Activated CD4-positive, alpha-beta T cell treated with anti-CD3 and anti-CD28 coated beads for 36 hours (primary cell): ENCODE measurements at places on chromosomes 12 and 14. TPM values are rescaled to one million over a fixed set of nuclear protein-coding genes. Genes with fewer than 3 reads are reported as not detected.

- no peaks in the 10 kb centered on the region for H3K36me3 ChIP-seq
- H3K4me1 ChIP-seq: no peaks in the 10 kb centered on the region
- H3K4me3 ChIP-seq: no peak overlapping the region
- H3K27me3 ChIP-seq: no peaks in the 10 kb centered on the region
- DNase-seq: no peak
- H3K27ac ChIP-seq: no peak overlapping the region
Observed at GRCh38 chr12:52535574-52535973, 15.4 kb upstream of the KRT5 start.

Gene SMIM41
- not detected for total RNA-seq

GRCh38 chr14:41663473-41663850 lies 56.8 kb downstream of the LRFN5 start:
- H3K27me3 ChIP-seq: no peaks in the 10 kb centered on the region
- no peak overlapping the region for H3K27ac ChIP-seq
- no peak for DNase-seq
- no peaks in the 10 kb centered on the region for H3K36me3 ChIP-seq
- H3K4me1 ChIP-seq: no peaks in the 10 kb centered on the region

GRCh38 chr12:61043838-61044237 lies 1216.4 kb upstream of the USP15 start:
- no peak overlapping the region for H3K27ac ChIP-seq
- H3K27me3 ChIP-seq: no peaks in the 10 kb centered on the region
- H3K4me3 ChIP-seq: no peak overlapping the region
- no peaks in the 10 kb centered on the region for H3K4me1 ChIP-seq
- H3K36me3 ChIP-seq: no peaks in the 10 kb centered on the region

- DNase-seq: no peak
- H3K4me3 ChIP-seq: no peak overlapping the region
- H3K27ac ChIP-seq: no peak overlapping the region
- H3K4me1 ChIP-seq: peaks cover 3% of the 10 kb centered on the region
- no peaks in the 10 kb centered on the region for H3K36me3 ChIP-seq
Observed at GRCh38 chr14:103086771-103087342, 2.8 kb downstream of the LBHD2 start.

Gene CCDC88C
- total RNA-seq: 73.7 TPM

Gene OTX2
- not detected for total RNA-seq

DNA sequence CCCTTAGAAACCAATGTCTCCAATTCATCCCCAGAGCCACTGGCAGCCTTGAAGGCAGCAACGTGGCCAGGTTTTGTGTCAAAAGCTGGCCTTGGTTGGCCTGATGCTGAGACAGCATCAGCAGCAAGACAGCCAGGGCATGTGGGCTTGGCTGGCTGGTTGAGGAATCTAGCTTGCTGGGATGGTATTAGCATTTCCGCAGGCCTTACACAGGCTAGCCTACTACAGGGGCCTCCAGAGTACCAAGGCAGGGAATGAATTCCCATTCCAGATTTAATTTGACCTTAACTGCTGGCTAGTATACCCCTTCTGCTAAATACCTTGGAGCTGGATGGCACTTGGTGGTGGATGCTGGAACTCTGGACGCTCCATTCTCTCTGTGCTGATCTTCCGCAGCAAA lies 15.8 kb downstream of the NGDN start:
- H3K4me1 ChIP-seq: no peaks in the 10 kb centered on the region
- H3K27ac ChIP-seq: no peak overlapping the region
- H3K27me3 ChIP-seq: no peaks in the 10 kb centered on the region
- DNase-seq: no peak

- peak overlapping the region; percentile 17 for H3K4me3 ChIP-seq
- H3K36me3 ChIP-seq: peaks cover 4% of the 10 kb centered on the region
- DNase-seq: no peak
- H3K27me3 ChIP-seq: no peaks in the 10 kb centered on the region
- peak overlapping the region; percentile 39 for H3K27ac ChIP-seq
Observed at GRCh38 chr12:67826946-67827720, 162.1 kb upstream of the IFNG-AS1 start.

DNA sequence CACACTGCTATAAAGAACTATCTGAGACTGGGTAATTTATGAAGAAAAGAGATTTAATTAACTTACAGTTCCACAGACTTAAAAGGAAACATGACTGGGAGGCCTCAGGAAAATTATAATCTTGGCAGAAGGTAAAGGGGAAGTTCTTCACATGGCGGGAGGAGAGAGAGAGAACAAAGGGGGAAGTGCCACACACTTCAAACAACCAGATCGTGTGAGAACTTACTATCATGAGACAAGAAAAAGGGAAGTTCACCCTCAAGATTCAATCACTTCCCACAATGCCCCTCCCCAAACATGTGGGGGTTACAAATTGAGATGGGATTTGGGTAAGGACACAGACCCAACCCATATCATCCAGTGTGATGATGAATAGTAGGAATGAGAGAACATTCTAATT lies 366.5 kb downstream of the LRFN5 start:
- no peak overlapping the region for H3K4me3 ChIP-seq
- H3K27me3 ChIP-seq: no peaks in the 10 kb centered on the region
- no peak for DNase-seq

GRCh38 chr12:79069009-79069408 lies 204.4 kb downstream of the SYT1 start:
- H3K36me3 ChIP-seq: no peaks in the 10 kb centered on the region
- no peak overlapping the region for H3K27ac ChIP-seq
- no peak overlapping the region for H3K4me3 ChIP-seq
- H3K27me3 ChIP-seq: no peaks in the 10 kb centered on the region

DNA sequence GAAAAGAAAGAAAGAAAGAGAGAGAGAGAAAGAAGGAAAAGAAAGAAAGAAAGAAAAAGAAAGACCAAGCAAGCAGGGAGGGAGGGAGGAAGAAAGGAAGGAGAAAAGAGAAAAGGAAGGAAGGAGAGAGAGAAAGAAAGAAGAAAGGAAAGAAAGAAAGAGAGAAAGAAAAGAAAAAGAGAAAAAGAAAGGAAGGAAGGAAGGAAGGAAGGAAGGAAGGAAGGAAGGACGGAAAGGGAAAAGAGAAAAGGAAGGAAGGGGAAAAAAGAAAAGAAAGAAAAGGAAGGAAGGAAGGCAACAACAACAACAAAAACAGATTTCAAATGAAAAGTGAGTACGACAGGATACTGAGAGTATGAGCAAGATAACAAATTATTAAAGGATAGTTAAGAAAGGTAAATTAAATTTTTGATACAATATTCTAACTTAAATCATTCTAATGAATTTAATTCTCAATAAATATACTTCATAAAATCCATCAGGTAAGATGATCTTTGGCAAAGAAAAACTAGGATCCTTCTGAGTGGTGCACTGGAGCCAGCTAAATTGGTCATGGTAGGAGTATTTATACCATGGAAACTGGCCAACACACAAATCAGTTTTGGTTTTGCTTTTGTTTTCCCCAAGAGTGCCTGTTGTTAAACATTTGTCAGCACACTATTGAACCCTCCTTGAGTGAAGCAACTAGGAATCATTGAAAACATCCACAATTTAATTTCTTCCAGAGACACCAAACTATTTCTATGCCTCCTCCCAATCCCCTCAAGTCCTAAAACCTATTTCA lies 56.1 kb upstream of the DYRK2 start:
- DNase-seq: peak; percentile 7
- no peaks in the 10 kb centered on the region for H3K27me3 ChIP-seq
- H3K27ac ChIP-seq: peak overlapping the region; percentile 66
- no peaks in the 10 kb centered on the region for H3K36me3 ChIP-seq
- peaks cover 47% of the 10 kb centered on the region for H3K4me1 ChIP-seq

DNA sequence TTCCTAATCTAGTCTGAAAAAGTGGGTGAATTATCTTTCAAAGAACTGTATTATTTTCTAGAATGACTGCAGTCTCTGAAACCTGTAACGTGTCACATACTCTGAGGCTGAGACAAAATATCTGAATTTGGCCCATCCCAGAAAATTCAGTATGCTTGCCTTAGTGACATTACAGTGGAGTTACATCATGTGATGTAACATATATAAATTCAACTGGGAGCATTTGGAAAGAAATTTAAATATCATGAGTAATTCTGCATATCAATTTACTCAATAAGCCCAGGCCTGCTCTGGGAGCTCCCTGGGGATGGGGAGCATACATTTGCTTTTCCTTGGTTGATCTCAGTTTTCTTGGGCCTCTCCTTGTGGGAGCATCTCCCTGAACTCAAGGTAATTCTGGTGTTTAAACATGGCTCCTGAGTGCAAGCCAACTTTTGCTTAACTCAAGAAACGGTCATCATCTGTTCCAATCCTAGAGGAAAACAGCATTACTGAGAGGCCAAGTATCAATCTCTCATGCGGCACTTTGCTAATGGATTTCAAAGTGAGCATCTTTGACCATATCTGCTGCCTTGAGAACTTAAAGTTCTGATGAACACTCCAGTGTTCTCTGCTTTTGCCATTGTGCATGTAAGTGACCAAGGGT lies 54.4 kb downstream of the AKAP6 start:
- peaks cover 9% of the 10 kb centered on the region for H3K27me3 ChIP-seq
- H3K4me1 ChIP-seq: peaks cover 10% of the 10 kb centered on the region
- DNase-seq: no peak
- no peak overlapping the region for H3K4me3 ChIP-seq
- no peak overlapping the region for H3K27ac ChIP-seq

Gene OR6C3
- total RNA-seq: not detected

- no peak overlapping the region for H3K27ac ChIP-seq
- DNase-seq: peak; percentile 28
- H3K4me1 ChIP-seq: peaks cover 18% of the 10 kb centered on the region
- no peaks in the 10 kb centered on the region for H3K36me3 ChIP-seq
- H3K4me3 ChIP-seq: peak overlapping the region; percentile 61
Observed at GRCh38 chr12:2958432-2959191, 585 bp upstream of the TEAD4 start.

- DNase-seq: peak; percentile 71
- H3K4me3 ChIP-seq: peak within 1 kb of the TSS; percentile 74
- H3K36me3 ChIP-seq: peaks cover 14% of the 10 kb centered on the region
- H3K27me3 ChIP-seq: peaks cover 49% of the 10 kb centered on the region
- H3K4me1 ChIP-seq: peaks cover 57% of the 10 kb centered on the region
Observed at GRCh38 chr12:24948757-24949722, at the start of gene BCAT1. BCAT1 (minus strand) TSS chr12:24949101; CDS start chr12:24948932, 169 bp downstream.
